CD8-positive, alpha-beta memory T cell (primary cell): ENCODE measurements at places on chromosomes 5 and 9. TPM values are rescaled to one million over a fixed set of nuclear protein-coding genes. Genes with fewer than 3 reads are reported as not detected.

Gene POU4F3
- not detected for polyA plus RNA-seq

Gene FAM13B
- polyA plus RNA-seq: 37.2 TPM

Gene EGR1
- polyA plus RNA-seq: 0.99 TPM

Gene PLAC8L1
- polyA plus RNA-seq: not detected

Gene GARIN3
- not detected for polyA plus RNA-seq

Gene PCDHGA12
- not detected for polyA plus RNA-seq

Gene PPP2CA
- polyA plus RNA-seq: 232 TPM

Gene SHISAL2B
- polyA plus RNA-seq: not detected

Gene TRIM7
- polyA plus RNA-seq: 0.74 TPM

Gene OR13C5
- polyA plus RNA-seq: not detected

Gene KIAA1958
- polyA plus RNA-seq: 2.4 TPM

Gene EQTN
- polyA plus RNA-seq: not detected

Gene ANXA6
- polyA plus RNA-seq: 351 TPM
